Naive thymus-derived CD4-positive, alpha-beta T cell (primary cell): ENCODE measurements at places on chromosomes 7 and 10. TPM values are rescaled to one million over a fixed set of nuclear protein-coding genes. Genes with fewer than 3 reads are reported as not detected.

FBH1 gene
- 96.4 TPM for polyA plus RNA-seq

TEX47 gene
- not detected for polyA plus RNA-seq

EPO gene
- polyA plus RNA-seq = not detected

SPDYE1 gene
- polyA plus RNA-seq = 0.07 TPM

SEMA3D gene
- not detected for polyA plus RNA-seq

DRGX gene
- polyA plus RNA-seq = not detected

PTN gene
- not detected for polyA plus RNA-seq

SPDYE2 gene
- 0.33 TPM for polyA plus RNA-seq

MET gene
- polyA plus RNA-seq = not detected

- H3K4me3 ChIP-seq = no peak overlapping the region
- no peaks in the 10 kb centered on the region for H3K4me1 ChIP-seq
- H3K36me3 ChIP-seq = no peaks in the 10 kb centered on the region
- DNase-seq = no peak
- H3K27ac ChIP-seq = no peak overlapping the region
These were observed 54.0 kb downstream of the CREB5 start for GRCh38 chr7:28466341-28466740.

DNA sequence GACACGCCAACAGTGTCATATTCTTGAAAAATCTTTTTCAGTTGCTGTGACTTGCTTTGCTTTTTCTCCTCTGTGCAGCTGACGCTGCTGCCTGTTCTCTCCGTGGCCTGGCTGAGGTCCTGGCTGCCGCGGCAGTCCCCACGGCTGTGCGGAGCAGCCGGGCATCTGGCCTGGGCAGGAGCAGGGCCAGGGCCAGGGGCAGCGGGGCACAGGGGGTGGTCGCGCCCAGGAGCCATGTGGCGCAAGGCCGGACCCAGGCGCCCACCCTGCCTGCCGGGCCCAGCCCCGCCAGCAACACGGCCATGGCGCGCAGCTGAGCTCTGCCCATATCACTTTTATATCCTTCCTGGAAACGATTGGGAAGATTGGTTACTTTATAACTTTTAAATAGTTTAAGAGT, 109.4 kb upstream of the ACBD5 start:
- DNase-seq = no peak
- H3K36me3 ChIP-seq = no peaks in the 10 kb centered on the region
- H3K4me3 ChIP-seq = no peak overlapping the region
- H3K27me3 ChIP-seq = no peaks in the 10 kb centered on the region
- H3K27ac ChIP-seq = no peak overlapping the region
- no peaks in the 10 kb centered on the region for H3K4me1 ChIP-seq

- H3K36me3 ChIP-seq = no peaks in the 10 kb centered on the region
- no peak for DNase-seq
- no peak overlapping the region for H3K27ac ChIP-seq
- H3K4me1 ChIP-seq = no peaks in the 10 kb centered on the region
- H3K27me3 ChIP-seq = no peaks in the 10 kb centered on the region
These were observed 87.0 kb downstream of the LYZL1 start for GRCh38 chr10:29375888-29376287.

DNA sequence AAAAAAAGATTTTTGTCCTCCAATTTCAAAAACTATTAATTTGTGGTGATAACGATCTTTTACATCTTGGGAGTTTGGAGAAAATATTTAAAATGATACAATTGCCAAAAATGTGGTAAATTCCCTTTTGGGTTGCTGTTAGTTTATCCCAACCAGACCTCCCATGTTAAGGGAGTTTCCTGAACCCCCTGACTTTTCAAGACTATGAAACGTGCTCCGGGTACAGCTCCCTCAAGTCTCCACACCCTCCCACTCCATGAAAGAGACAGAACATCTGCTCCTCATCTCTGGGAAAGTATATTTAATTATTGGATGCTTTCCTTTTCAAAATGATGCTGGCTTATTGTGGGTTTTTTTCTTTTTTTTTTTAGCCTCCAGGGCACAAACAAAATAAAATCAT, 534.6 kb upstream of the NRP1 start:
- H3K4me1 ChIP-seq = no peaks in the 10 kb centered on the region
- no peaks in the 10 kb centered on the region for H3K36me3 ChIP-seq
- no peak overlapping the region for H3K4me3 ChIP-seq
- no peak overlapping the region for H3K27ac ChIP-seq
- no peaks in the 10 kb centered on the region for H3K27me3 ChIP-seq

- DNase-seq = no peak
- no peaks in the 10 kb centered on the region for H3K4me1 ChIP-seq
- H3K27me3 ChIP-seq = no peaks in the 10 kb centered on the region
These were observed 6.2 kb downstream of the IGFBP3 start for GRCh38 chr7:45914911-45915310.

- no peaks in the 10 kb centered on the region for H3K27me3 ChIP-seq
- no peaks in the 10 kb centered on the region for H3K4me1 ChIP-seq
- H3K36me3 ChIP-seq = no peaks in the 10 kb centered on the region
- no peak for DNase-seq
These were observed 172.0 kb upstream of the GRB10 start for GRCh38 chr7:50954716-50955115.

DNA sequence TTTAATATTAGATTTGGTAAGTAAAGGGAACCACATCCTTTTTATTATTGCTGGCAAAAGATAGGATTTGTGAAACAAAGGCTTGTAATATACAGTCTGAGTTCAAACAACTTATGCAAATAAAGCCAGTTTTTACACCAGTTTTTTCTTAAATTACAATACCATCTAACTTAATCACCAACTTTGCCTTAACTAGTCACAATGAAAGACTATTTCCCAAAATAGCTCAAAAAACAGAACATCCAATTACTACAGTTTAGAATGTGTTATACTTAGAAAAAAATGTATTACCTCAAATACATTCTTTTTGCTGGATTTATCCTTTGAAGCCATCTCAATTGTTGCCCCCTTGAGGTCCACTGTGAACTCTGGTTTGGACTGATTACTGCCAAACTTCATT, 108.5 kb downstream of the ARHGAP12 start:
- no peaks in the 10 kb centered on the region for H3K4me1 ChIP-seq
- no peak overlapping the region for H3K27ac ChIP-seq
- H3K4me3 ChIP-seq = no peak overlapping the region
- DNase-seq = no peak
- H3K36me3 ChIP-seq = no peaks in the 10 kb centered on the region

DNA sequence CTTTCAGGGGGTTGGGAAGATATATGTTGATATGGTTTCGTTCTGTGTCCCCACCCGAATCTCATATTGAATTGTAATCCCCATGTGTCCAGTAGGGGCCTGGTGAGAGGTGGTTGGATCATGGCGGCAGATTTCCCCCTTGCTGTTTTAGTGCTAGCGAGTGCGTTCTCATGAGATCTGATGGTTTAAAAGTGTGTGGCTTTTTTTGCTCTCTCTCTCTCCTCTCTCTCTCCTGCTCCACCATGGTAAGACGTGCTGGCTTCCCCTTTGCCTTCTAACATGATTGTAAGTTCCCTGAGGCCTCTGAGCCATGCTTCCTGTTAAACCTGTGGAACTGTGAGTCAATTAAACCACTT, 68.4 kb upstream of the PDZD8 start:
- H3K36me3 ChIP-seq = no peaks in the 10 kb centered on the region
- H3K27me3 ChIP-seq = no peaks in the 10 kb centered on the region
- no peak overlapping the region for H3K27ac ChIP-seq
- DNase-seq = no peak
- H3K4me1 ChIP-seq = no peaks in the 10 kb centered on the region

- H3K4me1 ChIP-seq = no peaks in the 10 kb centered on the region
- no peak overlapping the region for H3K4me3 ChIP-seq
- H3K27ac ChIP-seq = no peak overlapping the region
- no peak for DNase-seq
- no peaks in the 10 kb centered on the region for H3K36me3 ChIP-seq
These were observed 267.5 kb upstream of the SP4 start for GRCh38 chr7:21160401-21160800.

- no peak for DNase-seq
- H3K27ac ChIP-seq = no peak overlapping the region
- no peaks in the 10 kb centered on the region for H3K27me3 ChIP-seq
- H3K36me3 ChIP-seq = no peaks in the 10 kb centered on the region
These were observed 27.8 kb downstream of the GSDME start for GRCh38 chr7:24729365-24730017.

DNA sequence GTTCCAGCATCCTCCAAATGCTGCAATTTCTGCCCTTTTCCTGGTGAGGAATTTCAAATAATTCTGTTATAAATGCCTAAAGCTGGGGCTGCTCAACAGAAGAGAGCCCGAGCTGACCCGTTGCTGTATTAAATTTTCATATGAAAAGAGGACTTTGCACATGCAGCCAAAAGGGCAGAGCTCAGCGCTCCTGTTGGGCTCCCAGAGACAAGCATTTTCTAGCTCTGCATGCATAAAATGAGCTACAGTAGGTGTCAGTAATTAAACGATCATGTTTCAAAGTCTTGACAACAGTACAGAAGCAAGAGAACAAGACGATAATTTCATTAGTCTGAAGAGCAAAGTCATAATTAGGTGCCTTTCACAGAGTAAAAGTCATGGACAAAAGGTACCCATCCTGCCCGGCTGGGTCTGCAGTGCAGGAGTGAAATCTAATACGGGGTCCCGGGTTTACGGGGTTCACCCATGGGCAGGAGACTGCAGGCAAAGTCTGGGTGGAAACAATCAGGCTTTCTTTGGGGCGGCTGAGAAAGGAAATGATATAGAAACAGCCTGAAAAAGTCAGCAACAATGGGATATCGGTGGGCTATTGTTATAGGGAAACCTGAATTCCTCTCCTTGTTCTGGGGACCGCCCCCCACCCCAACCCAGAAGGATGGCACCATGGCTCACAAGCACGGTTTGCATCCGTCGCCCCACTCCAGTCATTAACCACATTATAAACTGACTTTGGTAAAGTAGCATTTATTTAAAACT, 66.0 kb downstream of the EBF3 start:
- H3K27me3 ChIP-seq = no peaks in the 10 kb centered on the region
- H3K4me3 ChIP-seq = no peak overlapping the region
- no peak overlapping the region for H3K27ac ChIP-seq
- H3K4me1 ChIP-seq = no peaks in the 10 kb centered on the region
- no peak for DNase-seq
- H3K36me3 ChIP-seq = no peaks in the 10 kb centered on the region

DNA sequence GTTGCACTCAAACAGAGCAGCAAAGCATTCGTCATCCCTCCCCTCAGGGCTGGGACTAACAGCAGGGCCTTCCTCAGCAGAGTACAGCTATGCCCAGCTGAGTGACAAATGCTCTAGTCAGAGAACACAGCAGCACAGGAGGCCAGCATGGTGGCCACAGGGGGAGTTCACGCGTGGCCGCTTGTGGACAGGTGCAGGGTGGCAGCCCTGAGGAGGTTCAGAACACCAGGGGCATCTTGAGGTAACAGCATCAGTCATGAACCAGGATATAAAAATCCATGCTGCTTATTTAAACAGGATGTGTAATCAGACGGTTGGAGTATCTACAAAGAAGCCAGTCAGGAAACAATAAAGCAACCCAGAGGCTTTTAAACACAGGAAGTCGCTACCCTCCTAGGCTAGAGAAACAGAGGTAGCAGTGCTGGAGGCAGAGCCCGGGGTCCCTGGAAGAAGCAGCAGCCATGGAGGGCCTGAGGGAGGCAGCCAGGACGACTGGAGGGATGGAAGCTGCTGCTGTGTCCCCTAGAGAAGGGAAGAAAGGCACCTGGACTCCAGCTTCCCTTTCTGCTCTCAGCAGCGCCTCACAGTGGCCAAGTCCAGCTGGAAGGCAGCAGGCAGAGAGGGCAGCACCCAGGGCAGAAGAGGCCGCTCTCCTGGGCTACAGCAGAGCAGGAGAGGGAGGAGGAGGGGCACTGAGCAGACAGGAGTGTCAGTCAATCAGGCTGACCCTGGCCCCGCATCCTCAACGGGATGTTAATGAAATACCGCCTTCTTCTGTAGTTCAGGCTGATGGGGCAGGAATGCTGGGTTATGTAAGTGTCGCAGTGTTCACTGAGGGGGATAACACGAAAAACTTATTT, 70.8 kb upstream of the UCN3 start:
- peak; percentile 76 for DNase-seq
- H3K27ac ChIP-seq = peak overlapping the region; percentile 71
- H3K4me1 ChIP-seq = peaks cover 47% of the 10 kb centered on the region
- H3K36me3 ChIP-seq = no peaks in the 10 kb centered on the region
- H3K27me3 ChIP-seq = no peaks in the 10 kb centered on the region
- H3K4me3 ChIP-seq = peak overlapping the region; percentile 58

- H3K27me3 ChIP-seq = no peaks in the 10 kb centered on the region
- peak overlapping the region; percentile 67 for H3K27ac ChIP-seq
- H3K36me3 ChIP-seq = peaks cover 4% of the 10 kb centered on the region
- peaks cover 21% of the 10 kb centered on the region for H3K4me1 ChIP-seq
- DNase-seq = peak; percentile 65
These were observed 9.2 kb downstream of the BNIP3 start for GRCh38 chr10:131972474-131973071.

- H3K27ac ChIP-seq = no peak overlapping the region
- H3K4me1 ChIP-seq = no peaks in the 10 kb centered on the region
- H3K36me3 ChIP-seq = no peaks in the 10 kb centered on the region
- DNase-seq = no peak
These were observed 30.3 kb downstream of the CACNA2D1 start for GRCh38 chr7:82413237-82413636.

DNA sequence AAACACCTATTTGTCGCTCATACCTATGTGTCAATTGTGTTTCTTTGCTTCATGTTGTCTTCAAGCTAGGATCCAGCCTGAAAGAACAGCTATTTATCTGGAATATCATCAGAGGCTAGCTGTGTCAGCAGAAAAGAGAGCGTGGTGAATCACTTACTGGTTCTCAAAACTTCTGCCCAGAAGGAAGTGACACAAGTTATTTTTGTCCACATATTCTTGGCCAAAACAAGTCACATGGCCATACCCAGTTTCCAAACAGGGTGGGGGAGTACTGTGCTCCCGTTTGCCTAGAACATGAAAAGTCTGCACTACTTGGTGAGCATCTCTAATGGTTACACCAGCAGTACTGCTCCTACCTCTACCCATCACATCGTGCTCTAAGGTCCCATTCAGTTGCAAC, 160.9 kb upstream of the CSTF2T start:
- no peak overlapping the region for H3K27ac ChIP-seq
- H3K4me3 ChIP-seq = no peak overlapping the region
- H3K27me3 ChIP-seq = no peaks in the 10 kb centered on the region
- DNase-seq = no peak
- no peaks in the 10 kb centered on the region for H3K4me1 ChIP-seq
- H3K36me3 ChIP-seq = no peaks in the 10 kb centered on the region

GRCh38 chr10:6089334-6090219, 743 bp downstream of the RBM17 start:
- peak overlapping the region; percentile 84 for H3K27ac ChIP-seq
- peaks cover 3% of the 10 kb centered on the region for H3K36me3 ChIP-seq
- no peaks in the 10 kb centered on the region for H3K27me3 ChIP-seq
- peak overlapping the region; percentile 85 for H3K4me3 ChIP-seq
- H3K4me1 ChIP-seq = peaks cover 24% of the 10 kb centered on the region
- DNase-seq = peak; percentile 30

DNA sequence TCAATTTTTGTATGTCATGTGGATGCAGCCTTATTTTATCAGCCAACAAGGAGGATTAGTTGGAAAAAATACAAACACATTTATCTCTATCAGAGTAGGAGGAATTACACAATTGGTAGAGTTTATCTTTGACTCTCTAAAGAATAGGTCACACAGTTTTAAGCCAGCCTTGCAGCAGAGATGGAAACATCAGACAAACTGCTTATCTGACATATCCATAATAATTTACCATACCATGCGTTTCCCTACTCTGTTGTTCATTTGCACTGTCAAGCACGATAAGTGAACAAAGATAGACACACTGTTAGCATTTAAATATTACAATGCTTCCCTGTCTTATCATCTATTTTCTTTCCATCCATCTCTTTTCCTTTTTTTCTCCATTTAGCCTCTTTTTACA, 283.7 kb upstream of the SMIM30 start:
- no peak for DNase-seq
- H3K4me1 ChIP-seq = no peaks in the 10 kb centered on the region
- no peaks in the 10 kb centered on the region for H3K36me3 ChIP-seq

- no peak for DNase-seq
- H3K4me3 ChIP-seq = no peak overlapping the region
- no peaks in the 10 kb centered on the region for H3K36me3 ChIP-seq
- no peaks in the 10 kb centered on the region for H3K27me3 ChIP-seq
- no peak overlapping the region for H3K27ac ChIP-seq
These were observed 93.4 kb downstream of the ZNF365 start for GRCh38 chr10:62467527-62467926.
